ENCODE measurements at places on chromosomes 12 and 14.

GRCh38 chr12:86659985-86660384 lies 403.8 kb upstream of the MGAT4C start:
- no peak for DNase-seq

DNA sequence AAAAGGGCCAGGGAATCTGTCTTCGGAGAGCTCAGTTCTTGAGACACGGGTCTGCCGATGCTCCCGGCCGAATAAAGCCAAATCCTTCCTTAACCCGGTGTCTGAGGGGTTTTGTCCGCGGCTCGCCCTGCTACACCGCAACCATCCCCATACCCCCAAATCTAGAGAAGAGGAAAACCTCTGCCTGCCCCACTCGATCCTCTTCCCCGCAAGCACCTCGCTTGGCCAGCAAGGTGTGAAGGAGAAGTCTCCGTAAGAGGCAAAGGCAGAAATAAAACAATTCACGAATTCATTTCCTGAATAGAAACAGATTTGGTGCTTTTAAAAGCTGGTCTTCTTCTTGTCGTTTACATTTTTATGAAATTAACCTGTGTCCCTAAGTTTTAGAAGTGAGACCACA lies 67.3 kb upstream of the GALNT9 start:
- no peak for DNase-seq

- no peak for DNase-seq
Measured at GRCh38 chr12:79547735-79548609, 142.8 kb downstream of the PAWR start.

DNA sequence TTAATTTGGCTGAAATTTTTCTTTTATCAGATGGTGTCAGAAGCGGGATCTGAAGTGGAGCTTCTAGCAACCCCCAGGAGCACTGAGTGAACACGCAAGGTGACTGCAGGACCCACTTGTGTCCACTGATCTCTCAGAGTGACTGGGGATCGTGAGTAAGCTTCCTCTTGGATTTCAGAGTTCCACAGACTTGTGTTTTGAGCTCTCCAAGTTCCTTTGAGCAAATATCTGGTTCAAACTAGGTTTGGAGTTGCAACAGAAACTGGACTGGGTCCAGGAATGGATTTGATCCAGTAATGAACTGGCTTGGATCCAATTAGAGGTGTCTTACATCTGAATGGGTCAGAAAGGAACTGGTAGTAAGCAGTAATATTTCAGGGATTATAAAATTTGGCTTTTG lies 24.7 kb upstream of the B4GALNT1 start:
- no peak for DNase-seq

GRCh38 chr12:123389560-123390351 lies 5.8 kb downstream of the KMT5A start:
- DNase-seq = no peak

GRCh38 chr14:86091811-86092210 lies 561.9 kb downstream of the FLRT2 start:
- no peak for DNase-seq

GRCh38 chr14:65840786-65841185 lies 428.3 kb downstream of the FUT8 start:
- no peak for DNase-seq

GRCh38 chr14:51335531-51335930 lies 95.5 kb downstream of the TMX1 start:
- no peak for DNase-seq

GRCh38 chr14:24809135-24809534 lies 175.1 kb upstream of the GZMB start:
- DNase-seq = no peak

DNA sequence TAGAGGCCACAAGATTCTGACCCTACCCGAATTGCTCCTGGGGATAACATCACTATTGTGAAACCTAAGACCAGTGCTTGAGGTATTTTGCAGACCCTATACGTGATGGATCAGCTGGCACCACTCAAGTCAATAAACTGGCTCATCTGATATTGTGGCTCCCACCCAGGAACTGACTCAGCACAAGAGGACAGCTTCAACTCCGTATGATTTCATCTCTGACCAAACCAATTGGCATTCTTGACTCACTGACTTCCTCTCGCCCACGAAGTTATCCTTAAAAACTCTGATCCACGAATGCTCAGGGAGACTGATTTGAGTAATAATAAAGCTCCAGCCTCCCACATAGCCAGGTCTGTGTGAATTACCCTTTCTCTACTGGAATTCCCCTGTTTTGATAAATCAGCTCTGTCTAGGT lies 1036.1 kb upstream of the TMEM132C start:
- DNase-seq = no peak

DNA sequence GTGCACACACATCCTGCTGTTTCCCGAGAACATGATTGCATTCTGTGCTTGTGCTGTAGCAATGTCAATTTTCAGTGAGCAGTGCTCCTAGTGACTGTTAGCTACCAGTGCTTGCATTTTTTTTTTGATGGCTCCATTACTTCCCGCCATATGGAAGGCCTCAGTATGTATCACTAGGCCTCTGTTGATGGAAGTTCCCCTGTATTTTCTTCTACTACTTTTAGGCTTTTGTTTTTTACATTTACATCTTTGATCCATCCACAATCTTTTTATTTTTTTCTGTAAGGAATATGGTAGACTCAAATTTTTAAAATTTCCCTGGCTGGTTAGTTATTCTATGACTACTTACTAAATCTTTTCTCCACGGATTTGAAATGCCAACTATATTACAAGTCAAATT lies 49.1 kb downstream of the ZNF664 start:
- no peak for DNase-seq

DNA sequence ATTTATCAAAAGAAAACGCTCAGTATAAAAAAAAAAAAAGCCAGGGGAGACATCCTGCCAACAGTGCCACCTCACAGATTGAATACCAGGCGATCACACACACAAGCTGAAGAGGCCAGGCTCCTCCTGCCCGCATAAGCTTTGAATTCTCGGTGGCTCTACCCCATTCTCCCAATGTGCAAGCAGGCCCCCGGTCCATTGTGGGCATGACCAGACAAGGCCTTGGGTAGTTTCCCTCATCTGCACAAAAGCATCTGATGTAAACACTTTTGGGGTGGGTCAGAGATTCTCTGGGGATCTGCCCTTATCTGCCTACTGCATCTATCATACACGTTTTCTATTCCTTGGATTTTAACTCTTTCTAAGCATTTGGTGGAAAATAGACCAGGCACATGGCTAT lies 16.2 kb downstream of the KLRF2 start:
- DNase-seq = no peak

GRCh38 chr14:104614126-104614812 lies 9.7 kb upstream of the TMEM179 start:
- no peak for DNase-seq

- DNase-seq = no peak
Measured at GRCh38 chr12:46663318-46663717, 162.5 kb downstream of the SLC38A4 start.

DNA sequence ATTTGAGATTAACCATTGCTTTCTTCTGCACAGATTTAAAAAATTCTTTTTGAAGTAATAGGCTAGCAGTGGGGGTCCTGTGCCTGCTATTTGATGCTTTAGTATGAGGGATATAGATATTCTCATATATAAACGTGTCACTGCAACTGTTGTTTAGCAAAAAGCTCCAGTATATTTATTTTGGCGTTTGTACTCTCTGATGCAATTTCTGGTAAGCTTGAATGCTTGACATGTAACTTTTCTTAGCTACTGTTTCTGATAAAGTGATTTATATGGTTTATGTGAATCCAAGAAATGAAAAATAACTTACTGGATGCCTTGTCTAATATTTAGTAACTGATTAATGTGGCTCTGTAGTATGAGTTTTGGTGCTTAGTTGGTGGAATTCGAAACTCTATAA lies 77.1 kb downstream of the TTLL5 start:
- DNase-seq = no peak

DNA sequence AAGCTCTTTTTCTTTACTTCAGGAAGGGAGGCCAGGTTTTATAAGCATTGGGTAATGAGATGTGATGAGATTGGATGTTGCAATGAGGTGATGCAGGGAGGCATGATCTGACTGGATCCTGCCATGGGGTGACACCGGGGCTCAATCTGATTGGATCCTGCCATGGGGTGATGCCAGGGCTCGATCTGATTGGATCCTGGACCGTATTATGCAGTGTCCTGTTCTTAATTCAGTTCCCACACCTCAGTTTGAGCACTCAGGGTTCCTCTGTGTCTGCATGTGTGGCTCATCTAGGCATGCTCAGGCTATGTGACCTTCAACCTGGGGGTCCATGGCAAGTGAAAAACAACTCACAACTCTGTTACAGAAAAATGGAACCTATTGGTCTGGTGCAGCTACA lies 166.4 kb downstream of the SLC15A4 start:
- DNase-seq = no peak

GRCh38 chr12:98737322-98737712 lies 92.2 kb downstream of the APAF1 start:
- DNase-seq = no peak

DNA sequence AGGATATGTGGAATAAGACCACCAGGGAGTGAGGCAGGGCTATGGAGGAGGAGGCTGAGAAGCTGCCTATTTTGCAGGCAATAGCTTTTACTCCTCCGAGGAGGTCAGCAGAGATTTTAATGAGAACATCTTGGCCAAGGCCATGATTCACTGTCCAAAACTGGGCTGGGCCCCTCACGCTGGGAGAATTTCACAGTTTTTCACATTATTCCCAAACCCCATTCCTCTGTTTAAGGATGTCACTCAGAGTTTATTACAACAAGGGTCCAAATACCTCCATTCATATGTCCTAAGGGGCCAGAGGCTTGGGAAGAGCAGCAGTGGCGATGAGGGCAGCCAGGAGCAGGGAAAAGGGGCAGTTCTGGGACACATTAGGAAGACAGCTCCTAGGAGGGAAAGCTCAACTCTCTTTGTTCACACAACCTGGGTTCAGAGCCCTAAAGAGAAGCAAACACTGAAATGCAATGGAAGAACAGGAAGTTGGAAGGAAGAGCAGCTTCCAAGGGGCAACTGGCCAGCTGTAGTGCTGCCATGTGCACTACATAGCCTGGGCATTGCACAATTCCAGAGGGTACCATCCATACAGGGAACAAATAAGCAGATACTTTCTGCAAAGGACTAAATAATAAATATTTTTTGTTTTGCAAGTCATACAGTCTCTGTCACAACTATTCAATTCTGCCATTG lies 283.2 kb downstream of the NUAK1 start:
- no peak for DNase-seq

DNA sequence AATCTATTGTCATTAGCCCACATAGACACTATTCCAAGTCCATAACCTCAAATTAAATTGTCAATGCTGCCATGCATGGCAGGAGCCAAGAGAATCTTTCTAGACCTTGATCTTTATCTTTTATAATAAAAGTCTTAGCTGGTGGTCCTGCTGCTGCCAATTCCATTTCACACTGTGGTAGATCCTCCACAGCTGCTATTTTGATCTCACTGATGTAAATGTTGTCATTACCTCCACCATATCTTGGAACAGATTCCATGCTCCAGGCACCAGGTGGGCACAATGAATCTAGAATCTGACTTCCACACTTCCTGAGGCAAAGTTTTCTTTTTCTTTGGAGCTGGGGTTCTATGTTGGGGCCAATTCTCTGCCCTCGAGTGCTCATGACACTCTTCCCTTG lies 161.2 kb downstream of the TMTC3 start:
- DNase-seq = no peak

DNA sequence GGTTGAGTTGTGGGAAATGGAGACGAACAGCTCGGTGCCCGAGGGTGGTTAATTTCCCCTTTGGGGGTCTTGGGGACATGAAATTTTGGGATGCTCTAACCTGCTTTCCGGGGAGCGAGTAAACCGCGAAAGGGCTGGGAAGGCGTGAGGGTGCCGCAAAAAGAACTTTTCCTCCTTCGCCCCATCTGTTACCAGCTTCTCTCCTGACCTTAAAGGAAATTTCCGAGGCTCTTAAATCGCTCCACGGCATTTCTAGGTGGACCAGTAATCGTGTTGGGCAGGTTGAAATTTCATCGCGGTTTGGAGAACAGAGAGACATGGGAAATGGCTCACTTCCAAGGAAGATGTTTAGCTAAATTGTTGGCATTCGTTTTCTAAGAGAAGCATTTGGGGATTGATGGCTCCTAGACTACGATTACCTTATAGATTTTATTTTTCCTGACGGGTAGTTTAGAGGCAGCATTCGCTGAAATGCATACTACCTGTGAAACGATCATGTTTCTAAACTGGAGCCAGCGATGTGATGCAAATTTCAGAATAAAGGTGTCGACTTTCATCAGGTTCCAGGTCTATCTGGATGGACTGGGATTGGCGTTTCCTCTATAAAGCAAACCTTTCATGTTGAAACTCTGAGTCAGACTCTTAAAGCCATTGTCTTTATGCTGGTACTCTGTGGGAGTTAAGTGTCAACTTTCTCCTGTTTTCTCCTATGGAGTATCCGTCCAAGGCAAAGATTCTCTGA lies 414.5 kb downstream of the PCNX1 start:
- DNase-seq = no peak

DNA sequence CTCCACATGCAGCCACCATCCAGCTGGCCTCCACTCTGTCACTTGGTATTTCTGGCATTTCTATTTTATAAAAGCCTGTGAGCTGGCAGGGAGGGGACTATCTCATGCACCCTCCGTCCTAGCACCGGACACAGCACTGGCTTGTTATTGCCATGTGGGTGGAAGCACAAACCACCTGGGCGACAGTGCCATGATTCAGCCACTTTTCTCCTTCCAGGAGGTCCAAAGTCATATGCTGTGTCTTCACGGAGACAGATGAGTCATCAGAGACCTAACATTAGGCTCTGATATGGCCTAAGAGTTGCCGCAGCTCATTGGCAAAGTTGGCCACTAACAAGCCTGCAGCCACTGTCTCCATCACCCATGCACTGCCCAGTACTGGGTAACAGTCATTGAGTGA lies 1123.0 kb downstream of the VRK1 start:
- no peak for DNase-seq

DNA sequence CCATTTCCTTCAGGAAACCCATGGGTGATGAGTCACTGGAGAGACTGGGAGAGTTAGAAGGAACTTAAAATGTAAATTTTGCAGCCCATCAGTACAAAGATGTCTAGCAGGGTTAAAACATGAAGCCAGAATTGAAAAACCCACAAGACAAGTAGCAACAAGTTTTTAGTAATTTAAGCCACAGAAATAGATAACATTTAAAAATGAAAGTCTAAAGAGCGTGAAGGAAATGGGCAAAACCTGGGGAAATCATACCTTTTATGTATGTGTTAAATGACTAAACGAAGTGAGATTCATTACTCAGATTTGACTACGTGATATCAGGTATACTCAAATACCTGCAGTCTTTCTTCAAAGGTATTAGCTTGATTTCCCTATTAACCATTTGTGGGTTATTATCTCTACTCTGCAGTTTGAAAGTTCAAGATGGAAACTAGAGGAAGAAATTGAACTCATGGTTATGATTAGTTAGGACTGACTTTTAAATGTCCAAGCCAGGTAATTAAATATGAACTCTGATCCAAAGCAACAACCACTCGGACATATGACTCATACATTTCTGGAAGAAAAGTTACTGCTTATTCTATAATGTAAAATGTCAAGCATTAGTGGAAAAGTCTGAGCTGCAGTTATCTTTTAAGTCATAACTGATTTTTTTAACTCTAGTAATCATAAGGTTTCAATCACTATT lies 84.1 kb downstream of the ITPR2 start:
- no peak for DNase-seq

- DNase-seq = no peak
Measured at GRCh38 chr12:10027721-10028120, 2.8 kb upstream of the CLEC9A start.

GRCh38 chr14:24904533-24904932 lies 145.4 kb downstream of the STXBP6 start:
- no peak for DNase-seq

- no peak for DNase-seq
Measured at GRCh38 chr12:92398565-92399309, 253.1 kb upstream of the BTG1 start.

All from amygdala (tissue), 56 donors.